ENCODE measurements at places on chromosomes 2 and 18.
A peak's percentile ranks its signal among the peaks of the same experiment; 100 is the strongest.

DNA sequence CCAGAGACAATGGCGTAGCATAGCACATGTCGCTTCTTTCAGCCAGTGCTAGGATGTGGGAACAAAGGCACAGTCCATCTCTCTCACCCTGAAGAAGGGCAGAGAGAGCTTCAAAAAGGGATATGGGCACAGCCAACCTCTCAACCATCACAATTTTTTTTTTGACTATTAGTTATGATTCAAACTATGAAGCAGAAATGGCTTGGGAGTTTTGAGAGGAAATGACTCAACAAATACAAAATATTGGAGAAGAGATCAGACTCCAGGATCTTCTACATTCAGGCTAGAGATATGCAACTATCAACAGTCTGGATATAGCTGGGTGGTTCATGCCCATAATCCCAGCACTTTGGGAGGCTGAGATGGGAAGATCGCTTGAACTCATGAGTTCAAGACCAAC lies 109.1 kb downstream of the MCFD2 start:
- no peak for DNase-seq

- no peak for DNase-seq
Measured at GRCh38 chr18:58061349-58061748, 17.3 kb downstream of the NEDD4L start.

- no peak for DNase-seq
Measured at GRCh38 chr2:239285071-239285931, 115.5 kb downstream of the HDAC4 start.

DNA sequence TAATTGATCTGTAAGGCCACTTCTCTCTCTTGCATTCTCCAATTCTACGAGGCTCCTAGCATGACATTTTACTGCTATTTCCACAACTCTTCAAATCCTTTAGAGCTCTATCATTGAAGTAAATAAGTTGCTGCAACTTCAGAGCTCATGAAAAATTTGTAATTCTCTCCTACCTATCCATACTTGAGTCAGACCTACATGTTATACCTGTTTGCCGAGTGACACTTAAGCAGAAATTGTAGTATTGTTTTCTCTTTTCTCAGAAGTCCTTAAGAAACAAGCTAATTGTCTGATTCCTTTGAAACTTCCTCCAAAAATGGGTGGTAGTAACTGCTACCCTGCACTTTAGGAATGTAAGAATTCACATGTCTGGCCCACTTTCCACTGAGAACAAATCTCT lies 26.1 kb downstream of the GALM start:
- DNase-seq = no peak

GRCh38 chr2:238097988-238098871 lies 1.9 kb upstream of the ESPNL start:
- DNase-seq = peak; percentile 92

Measured in germinal center (tissue), 1 donor.